ENCODE measurements at places on chromosomes 3 and 15. TPM values are rescaled to one million over a fixed set of nuclear protein-coding genes. Genes with fewer than 3 reads are reported as not detected.

- DNase-seq: no peak
Observed at GRCh38 chr3:159443266-159443665, 545.4 kb upstream of the IL12A start.

Gene HDAC11
- 7.1 TPM for total RNA-seq

Gene UPK1B
- 0.32 TPM for total RNA-seq

Gene KIF15
- 9.9 TPM for total RNA-seq

Data from fibroblast of villous mesenchyme (primary cell).